ENCODE measurements at places on chromosomes 4 and X. TPM values are rescaled to one million over a fixed set of nuclear protein-coding genes. Genes with fewer than 3 reads are reported as not detected.

C4orf51 gene
- total RNA-seq: not detected

CDS1 gene
- 0.05 TPM for total RNA-seq

MAGEB2 gene
- total RNA-seq: not detected

USP51 gene
- 1.5 TPM for total RNA-seq

TMPRSS11B gene
- not detected for total RNA-seq

AP1AR gene
- total RNA-seq: 23.2 TPM

SPACA5 gene
- not detected for total RNA-seq

VCX3A gene
- not detected for total RNA-seq
